Thyroid gland (tissue), 4 donors: ENCODE measurements at places on chromosomes 3 and 15. TPM values are rescaled to one million over a fixed set of nuclear protein-coding genes. Genes with fewer than 3 reads are reported as not detected.
A peak's percentile ranks its signal among the peaks of the same experiment; 100 is the strongest.

Gene COX5A
- 149 TPM for total RNA-seq

DNA sequence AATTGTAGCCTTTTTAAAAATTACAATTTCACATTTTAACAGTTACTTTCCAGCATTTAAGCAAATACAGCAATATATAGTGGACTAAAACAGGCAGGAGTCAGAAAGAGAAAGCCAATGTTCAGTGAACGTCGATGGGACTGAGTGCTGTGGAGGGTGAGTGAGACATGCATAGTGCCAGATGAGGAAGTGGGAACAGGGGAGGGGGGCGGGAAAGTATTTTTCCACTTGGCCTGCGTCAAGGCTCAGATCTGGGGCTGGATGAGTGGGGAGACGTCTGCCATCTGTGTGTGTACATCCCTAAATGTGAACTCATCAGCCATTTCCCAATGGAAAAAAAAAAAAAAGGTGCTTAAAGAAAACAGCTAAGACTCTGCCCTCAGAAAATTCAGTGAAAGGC, 19.2 kb upstream of the RAD18 start:
- H3K4me1 ChIP-seq: peaks cover 6% of the 10 kb centered on the region
- H3K36me3 ChIP-seq: no peaks in the 10 kb centered on the region
- H3K4me3 ChIP-seq: no peak overlapping the region
- DNase-seq: no peak
- no peaks in the 10 kb centered on the region for H3K27me3 ChIP-seq

GRCh38 chr3:44992555-44993470, 16.8 kb downstream of the EXOSC7 start:
- peak; percentile 20 for DNase-seq
- peaks cover 3% of the 10 kb centered on the region for H3K36me3 ChIP-seq
- H3K4me1 ChIP-seq: peaks cover 35% of the 10 kb centered on the region

DNA sequence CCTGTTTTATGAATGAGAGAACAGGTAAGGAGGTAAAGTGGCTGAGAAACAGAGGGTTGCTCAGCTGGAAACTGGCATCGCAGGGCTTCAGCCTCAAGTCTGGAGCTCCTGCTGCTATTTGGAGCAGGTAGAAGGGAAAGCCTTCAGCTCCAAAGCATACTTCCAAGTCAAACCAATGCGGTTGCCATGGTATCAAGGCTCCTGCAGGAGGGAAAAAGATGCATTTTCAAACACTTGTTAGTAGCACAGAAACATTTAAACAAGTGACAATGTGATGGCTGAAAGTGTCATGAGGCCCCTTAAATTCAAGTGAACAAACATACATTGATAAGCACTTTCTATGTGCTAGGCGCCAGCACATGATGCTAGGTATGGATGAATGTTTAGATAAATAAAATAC, 60.4 kb downstream of the RYR3 start:
- no peak for DNase-seq
- H3K27ac ChIP-seq: no peak overlapping the region
- no peaks in the 10 kb centered on the region for H3K27me3 ChIP-seq
- no peak overlapping the region for H3K4me3 ChIP-seq
- no peaks in the 10 kb centered on the region for H3K36me3 ChIP-seq

Gene CCDC33
- total RNA-seq: not detected

Gene SNRK
- 90.5 TPM for total RNA-seq

DNA sequence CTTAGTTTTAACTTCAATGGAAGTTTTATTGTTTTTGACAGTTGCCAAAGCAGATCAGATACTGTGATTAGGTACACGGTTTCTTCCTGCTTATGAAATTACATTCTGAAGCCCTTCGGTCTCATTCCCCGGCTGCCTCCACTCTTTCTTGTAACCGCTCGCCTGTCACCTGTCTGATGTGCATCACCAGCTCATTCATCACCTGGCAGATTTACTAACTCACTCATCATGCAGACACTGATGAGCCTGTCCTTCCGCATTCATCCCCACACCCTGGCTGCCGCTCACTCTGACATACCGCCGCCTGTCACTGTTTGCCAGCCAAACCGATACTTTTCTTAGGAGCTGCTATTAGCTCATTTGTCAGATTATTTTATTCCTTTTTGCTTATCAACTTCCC, 82.8 kb upstream of the NSMCE3 start:
- H3K36me3 ChIP-seq: no peaks in the 10 kb centered on the region
- no peaks in the 10 kb centered on the region for H3K27me3 ChIP-seq
- no peak overlapping the region for H3K4me3 ChIP-seq
- H3K4me1 ChIP-seq: peaks cover 3% of the 10 kb centered on the region
- no peak for DNase-seq

DNA sequence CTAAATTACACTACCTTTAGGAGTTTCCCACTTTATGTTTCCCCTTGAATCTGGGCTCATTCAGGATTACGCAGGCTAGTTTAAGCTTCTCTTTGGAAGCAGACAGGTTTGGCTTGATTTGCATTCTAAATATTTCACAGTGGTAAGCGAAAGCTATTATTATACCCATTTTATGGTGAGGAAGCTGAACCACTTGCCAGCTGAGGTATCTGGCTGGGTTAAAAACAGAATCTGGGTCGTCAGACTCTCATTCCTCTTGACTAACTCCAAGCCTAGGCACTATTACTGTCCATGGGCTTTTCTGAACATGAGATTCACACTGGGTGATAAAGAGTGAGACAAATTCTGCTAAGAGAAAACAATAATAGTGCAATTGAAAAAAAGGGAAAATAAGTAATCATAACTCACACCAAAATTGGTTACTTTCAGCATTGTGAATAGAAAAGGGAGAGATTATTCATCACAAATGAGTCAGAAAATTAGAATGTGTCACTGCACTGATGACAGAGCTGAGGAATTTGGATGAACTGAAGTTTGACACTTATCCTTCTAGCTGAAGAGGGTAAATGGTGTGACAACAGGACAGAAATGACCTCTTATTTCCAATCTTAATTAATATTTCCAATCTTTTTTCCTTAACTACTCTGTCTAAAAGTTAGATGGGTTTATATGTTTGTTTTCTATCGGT, 211.3 kb downstream of the TIGIT start:
- no peaks in the 10 kb centered on the region for H3K27me3 ChIP-seq
- peaks cover 16% of the 10 kb centered on the region for H3K4me1 ChIP-seq

Gene MAP6D1
- total RNA-seq: 3.0 TPM
